NCI-H526 (cell line): ENCODE measurements at places on chromosomes 1 and 21.

GRCh38 chr21:42857216-42857615, 22.1 kb downstream of the WDR4 start:
- no peak for DNase-seq

DNA sequence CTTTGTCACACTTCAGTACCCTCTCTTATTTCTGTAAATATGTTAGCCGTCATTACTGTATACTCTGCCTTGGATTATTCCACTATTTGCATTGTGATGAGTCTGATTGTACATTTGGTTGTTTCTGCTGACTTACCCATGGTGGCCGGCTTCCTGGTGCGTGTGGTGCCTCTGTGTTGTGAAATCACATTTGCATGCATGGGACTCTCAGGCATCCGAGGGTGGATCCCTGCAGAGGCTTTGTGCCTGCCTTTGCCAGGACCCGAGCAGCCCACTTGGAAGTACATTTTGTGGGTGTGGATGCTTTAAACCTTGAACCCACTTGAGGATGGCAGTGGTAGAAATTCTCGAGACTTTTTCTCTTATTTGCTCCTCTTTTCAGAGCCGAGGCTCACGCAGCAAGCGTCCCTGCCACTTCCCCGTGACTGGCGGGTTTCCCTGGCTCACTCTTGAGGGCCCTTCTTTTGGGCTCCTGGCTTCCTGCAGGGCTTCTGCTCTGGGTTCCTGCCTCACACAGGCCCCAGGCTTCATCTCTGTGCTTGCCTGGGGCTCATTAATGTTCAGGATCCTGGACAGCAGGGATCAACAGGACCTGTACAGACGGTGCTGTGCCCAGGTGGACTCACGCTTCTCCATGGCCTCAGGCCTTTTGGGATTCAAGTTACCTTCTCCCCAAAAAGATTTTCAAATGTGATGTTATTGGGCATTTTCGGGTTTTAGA, 36.6 kb downstream of the POFUT2 start:
- no peak for DNase-seq

DNA sequence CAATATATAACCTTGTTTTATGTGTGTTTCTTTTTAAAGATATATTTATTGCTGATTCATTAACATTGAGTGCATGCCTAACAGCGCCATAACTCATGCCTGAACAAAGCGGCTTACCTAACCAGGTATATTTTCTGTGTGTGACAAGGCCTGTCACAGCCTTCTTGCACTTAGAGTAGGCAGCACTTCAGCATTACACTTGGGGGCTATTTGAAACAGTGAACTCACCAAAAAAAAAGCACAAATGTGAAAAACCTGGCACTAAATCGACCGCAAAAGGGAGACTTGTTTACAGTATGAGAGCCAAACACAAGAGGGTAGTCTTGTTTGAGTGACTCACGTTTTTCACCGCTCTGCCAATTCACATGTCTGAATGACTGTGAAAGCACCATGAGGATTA, 111.7 kb downstream of the DISP1 start:
- no peak for DNase-seq

DNA sequence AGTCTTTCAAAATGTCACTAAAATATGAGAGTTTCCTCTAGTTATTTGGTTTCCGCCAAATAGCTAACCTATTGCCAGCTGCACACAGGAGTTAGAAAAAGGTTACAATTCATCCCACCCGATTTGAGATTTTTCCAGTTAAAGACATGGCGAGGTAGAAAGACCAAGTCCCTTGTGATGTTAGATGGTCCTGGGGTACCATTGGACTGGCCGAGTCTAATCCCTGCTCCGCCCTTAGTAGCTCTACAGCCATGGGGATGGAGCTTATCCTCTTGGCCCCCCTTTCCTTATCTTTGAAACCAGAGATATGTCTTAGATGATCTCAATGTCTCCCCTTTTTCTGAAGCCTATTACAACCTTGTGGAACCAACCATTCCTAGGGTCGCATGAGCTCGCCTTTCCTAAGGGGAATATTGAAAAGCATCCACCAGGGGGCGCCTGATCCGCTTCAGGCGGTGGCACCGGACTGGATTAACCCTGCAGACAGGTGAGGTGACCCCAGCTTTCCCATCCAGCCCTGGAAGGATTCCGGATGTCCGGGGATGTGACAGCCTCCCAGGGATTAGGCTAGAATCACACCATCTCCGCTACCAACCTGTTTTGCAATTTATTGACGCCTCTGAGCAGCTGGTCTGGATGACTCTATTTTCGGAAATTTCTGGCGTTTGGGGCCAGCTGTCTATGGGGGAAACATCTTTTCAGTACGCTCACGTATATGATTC, 68.3 kb upstream of the SIM2 start:
- peak; percentile 81 for DNase-seq

DNA sequence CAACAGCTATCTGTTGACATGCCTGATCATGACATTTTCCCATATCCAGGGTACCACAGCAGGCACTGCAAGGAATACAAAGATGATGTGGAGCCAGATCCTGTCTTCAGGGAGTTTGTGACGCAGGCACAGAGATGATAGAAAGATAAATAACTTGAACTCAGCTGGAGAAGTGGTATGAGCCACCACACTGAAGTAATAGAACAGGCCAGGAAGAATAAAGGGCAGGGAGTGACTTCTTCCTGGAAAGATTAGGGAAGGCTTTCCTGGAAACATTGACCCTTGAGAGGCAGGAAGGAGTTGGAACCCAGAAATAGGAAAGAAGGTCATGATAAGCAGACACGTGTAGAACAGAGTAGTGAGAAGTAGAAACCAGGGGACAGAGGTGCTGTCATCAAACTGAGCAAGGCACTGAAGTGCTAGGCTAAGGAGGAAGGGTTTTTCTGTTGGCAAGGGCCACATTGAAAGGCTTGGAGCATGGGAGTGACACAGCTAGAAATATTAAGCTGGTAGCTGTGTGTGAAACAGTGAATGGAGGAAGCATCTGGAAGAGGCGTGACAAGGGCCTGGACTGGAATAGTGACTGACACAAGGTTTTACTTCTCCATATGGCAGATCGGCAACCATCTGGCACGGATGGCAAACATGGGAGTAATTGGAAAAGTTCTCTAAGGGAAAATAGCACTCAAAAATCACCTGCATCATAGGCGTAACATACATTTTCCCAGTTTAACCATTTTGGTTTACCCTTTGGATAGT, 68.4 kb downstream of the AK5 start:
- DNase-seq, result no peak

GRCh38 chr1:19156676-19157075, 53.4 kb downstream of the UBR4 start:
- no peak for DNase-seq

DNA sequence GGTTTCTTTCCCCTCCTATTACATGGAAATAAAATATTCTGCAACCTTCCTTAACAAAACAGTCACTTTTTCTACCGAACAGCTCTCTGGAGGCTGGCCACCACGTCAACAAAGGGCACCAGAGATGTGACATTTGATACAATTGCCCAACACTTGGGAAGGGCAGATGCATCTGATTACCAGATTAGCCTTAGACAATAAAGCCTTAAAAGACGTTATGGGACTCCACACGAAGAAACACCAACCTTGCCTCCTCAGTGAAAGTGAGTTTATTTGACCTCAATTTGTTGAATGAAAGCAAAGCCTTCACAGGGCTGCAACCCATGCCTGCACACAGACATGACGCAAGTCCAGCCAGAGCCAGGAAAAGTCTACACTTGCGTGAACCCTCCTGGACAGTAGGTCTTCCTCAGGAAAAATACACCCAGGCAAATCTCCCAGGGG, 136.1 kb downstream of the TGFBR3 start:
- no peak for DNase-seq
